ENCODE measurements at places on chromosomes 13 and 19.

- no peak for DNase-seq
Observed at GRCh38 chr13:26480246-26480855, 77.1 kb upstream of the WASF3 start.

GRCh38 chr19:48728911-48729664, 9.6 kb upstream of the MAMSTR start:
- DNase-seq: no peak

GRCh38 chr13:41403983-41404382, 53.4 kb upstream of the RGCC start:
- no peak for DNase-seq

GRCh38 chr13:74103970-74104555, 30.1 kb downstream of the KLF12 start:
- DNase-seq: no peak

- DNase-seq: no peak
Observed at GRCh38 chr13:58018865-58019264, 387.3 kb downstream of the PCDH17 start.

GRCh38 chr19:3154957-3155736, 19.3 kb downstream of the GNA15 start:
- peak; percentile 38 for DNase-seq

GRCh38 chr13:109684084-109684823, 102.1 kb downstream of the IRS2 start:
- no peak for DNase-seq

GRCh38 chr19:6204866-6205723, 69.6 kb downstream of the ACSBG2 start:
- no peak for DNase-seq

DNA sequence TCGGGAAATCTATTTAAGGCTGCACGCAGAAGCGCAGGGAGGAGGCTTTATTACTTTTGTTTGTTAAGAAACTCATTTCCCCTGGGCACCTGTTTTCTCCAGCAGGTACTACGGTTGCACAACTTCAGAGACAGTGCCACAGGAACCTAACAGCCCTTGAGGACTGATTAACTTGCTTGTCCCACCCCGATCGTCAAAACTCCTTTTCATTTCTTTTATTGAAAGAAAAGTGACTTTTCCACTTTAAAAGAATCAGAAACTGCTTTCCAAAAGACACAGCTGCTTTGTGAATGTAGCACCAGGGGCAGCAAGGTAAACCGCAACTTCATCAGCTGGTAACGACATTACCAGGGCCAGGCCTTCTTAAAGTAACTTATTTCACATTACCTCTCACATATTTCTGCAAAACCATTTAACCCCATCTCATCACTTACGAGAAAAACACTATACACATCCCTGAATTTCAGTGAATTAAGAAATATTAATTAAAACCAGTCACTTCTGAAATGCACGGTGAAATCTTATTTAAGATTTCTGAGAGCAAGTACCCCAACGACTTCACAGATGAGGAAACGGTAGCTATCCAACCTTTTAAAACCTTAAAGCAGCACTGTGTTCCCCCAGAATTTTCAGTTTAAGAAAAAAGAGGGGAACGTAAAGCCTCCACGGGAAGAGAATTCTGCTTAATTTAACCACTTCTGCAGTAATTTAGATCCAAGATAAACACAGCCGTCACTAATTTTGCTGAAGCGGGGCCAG, 1.4 kb downstream of the ANKRD10 start:
- DNase-seq: no peak

DNA sequence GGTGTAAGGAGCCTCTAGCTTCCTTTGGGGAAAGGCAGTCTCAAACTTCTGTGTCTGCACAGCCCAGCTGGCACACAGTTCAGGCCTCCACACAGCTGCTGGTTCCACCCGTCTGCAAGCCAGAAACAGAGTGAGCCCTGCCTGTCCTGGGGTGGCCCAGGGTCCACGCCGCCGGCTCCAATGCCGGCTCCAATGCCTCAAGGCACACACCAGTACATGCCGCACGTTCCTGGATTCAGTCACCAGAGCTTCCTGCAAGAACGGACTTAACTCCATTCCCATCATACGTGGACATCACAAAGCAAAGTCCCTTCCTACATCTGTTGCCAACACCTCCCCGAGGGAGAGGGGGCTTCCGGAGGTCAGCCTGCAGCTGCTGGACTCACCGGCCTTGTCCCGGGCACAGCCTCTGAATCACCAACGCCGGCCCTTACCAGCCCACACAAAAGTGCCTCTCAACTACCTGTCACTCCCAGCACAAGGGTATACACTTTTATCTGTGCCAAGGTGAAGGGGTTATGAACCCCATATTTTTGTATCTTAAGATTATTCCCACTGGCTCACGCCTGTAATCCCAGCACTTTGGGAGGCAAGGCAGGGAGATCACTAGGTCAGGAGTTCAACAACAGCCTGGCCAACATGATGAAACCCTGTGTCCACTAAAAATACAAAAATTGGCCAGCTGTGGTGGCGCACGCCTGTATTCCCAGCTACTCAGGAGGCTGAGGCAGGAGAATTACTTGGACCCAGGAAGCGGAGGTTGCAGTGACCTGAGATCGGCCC, 8.5 kb downstream of the SH3GL1 start:
- no peak for DNase-seq

GRCh38 chr13:112443995-112444311, 67.8 kb downstream of the SPACA7 start:
- DNase-seq: peak; percentile 12

GRCh38 chr13:114079601-114080536, 52.6 kb downstream of the RASA3 start:
- DNase-seq: no peak

DNA sequence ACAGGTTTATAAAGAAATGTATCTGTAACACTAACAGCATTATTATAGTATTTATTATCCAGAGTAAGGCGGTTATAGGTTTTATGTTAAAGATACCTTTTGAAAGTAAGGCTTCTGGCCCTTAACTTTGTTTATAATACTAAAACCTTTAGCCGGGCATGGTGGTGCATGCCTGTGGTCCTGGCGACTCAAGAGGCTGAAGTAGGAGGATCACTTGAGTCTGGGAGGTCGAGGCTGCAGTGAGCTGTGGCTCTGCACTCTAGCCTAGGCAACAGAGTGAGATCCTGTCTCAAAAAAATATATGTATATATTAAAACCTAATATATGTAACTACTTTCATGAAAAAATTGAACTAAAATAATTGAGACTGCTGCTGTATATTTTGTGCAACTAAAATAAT, 98.7 kb upstream of the KLF5 start:
- DNase-seq: no peak

DNA sequence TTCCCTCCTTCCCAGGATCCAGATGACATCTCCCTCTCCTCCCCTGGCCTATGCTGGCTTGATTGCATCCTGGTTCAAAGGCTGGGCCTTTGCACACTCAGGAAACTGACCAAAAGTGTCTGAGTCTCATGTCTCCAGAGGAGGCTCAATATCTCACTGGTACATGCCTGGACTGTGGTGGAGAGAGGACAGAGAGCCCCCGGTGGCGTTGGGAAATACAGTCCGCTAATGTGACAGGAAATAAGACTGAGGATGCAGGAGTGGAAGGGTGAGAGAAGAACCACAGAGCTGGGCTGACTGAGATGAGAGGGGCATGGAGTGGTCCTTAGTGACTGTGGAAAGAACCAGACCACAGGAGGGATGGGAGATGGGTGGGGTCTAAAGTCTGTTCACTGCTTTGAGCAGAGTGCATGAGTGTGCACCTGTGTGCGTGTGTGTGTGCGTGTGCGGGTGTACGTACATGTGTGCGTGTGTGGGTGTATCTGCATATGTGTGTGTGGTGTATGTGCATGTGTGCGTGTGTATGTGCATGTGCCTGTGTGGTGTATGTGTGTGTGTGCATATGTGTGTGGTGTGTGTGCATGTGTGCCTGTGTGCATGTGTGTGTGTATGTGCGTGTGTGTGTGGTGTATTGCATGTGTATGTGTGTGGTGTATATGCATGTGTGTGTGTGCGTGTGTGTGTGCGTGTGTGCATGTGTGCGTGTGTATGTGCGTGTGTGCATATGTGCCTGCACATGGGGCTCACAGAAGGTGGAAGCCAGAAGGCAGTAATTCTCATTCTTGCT, 1.9 kb downstream of the SIGLEC5 start:
- no peak for DNase-seq

- no peak for DNase-seq
Observed at GRCh38 chr19:709965-710571, 1.3 kb downstream of the PALM start.

DNA sequence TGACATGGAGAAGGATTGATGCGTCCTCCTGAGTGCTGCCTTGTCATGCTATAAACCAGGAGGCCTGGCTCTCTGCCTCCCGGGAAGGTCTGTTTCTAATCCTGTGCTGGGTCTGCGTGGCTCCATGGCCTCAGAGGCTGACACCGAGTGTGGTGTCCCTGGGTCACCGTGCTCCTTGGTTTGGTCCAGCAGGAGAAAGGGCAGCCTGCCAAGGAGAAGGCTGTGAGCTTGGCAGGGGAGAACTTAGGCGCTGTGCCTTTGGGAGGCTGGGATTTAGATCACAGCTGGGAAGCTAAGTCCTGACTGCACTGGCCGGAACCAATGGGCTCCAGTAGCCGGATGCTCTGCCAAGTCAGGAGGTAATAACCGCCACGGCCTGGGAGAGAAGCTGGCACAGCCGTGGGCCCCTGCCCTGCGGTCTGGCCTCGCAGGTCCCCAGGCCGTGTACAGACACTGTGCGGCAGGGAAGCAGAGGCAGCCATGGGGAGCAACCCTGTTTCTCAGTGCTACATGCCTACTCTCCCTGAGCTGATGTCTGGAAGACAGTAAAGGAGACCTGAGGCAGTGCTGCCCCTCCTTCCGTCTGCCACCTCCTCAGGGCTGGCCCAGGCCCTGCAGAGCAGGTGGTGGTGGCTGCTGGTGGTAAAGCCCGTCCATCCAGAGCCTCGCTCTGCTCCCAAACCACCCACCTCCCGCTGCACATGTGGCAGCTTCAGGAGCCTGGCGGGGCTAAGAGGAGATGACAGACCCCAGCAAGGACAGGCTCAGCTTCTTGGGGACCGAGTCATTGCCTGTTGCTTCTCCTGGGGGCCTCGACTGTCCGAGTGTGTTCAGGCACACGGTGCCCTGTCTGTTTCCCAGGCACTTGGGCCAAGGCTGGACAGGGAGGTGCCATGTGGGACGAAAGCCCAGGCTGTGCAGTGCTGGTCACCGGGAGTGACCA, 44.9 kb downstream of the C13orf46 start:
- no peak for DNase-seq

- DNase-seq: no peak
Observed at GRCh38 chr19:58328999-58329398, 2.2 kb downstream of the ZSCAN22 start.

DNA sequence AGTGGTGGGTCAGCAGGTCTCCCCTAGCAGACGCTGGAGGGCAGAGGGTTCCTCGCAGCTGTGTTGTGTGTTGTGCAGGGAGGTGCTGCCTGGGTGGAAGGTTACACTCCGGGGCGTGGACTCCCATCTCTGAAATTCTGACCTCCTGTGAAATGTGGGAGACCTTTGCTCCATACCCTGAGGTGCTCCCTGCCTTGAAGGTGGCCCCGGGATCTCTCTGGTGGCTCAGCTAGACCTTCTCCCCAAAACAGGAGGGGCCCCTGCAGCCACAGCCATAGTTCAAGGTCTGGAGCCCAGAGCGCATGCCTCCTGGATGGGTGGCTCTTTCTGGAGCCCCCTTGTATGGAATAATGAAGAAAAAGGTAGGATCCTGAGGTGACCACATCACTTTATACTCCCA, 70.2 kb downstream of the SOX1 start:
- no peak for DNase-seq

DNA sequence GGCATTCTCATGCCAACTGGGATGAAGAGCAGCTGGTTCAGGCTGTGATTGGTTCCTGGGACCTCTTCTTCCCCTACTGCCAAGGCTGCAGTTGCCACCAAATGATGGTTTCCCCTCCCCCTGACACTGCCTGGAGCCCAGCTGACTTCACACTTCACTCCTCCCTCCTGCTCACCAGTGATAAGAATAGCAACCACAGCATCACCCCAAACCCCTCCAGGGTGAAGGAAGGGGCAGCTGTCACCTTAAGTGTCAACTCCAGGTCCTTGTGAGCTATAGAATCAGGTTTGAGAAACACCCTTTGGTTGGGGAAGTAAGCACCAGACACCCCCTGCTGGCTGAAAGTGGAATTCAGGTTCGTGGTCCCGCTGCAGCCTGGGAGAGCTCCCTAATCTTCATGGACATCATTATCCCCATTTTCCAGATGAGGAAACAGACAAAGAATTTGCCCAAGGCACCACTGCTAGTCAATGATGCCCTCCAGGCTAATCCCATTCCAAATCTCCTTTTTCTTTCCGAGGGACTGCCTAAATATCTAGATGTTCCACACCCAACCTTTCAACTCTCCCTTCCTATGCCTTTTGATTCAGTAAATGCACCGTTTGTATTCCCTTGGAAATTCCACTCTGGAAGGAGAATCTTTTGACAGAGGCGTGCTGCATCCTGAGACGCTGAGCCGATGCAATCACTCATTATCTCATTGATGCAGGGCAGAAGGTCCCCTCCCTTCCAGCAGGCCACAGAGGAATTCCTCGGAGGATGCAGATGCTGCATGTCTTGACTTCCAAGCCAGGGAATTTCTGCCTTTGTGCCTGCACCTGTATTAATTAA, 50.6 kb upstream of the UQCRFS1 start:
- DNase-seq: no peak

DNA sequence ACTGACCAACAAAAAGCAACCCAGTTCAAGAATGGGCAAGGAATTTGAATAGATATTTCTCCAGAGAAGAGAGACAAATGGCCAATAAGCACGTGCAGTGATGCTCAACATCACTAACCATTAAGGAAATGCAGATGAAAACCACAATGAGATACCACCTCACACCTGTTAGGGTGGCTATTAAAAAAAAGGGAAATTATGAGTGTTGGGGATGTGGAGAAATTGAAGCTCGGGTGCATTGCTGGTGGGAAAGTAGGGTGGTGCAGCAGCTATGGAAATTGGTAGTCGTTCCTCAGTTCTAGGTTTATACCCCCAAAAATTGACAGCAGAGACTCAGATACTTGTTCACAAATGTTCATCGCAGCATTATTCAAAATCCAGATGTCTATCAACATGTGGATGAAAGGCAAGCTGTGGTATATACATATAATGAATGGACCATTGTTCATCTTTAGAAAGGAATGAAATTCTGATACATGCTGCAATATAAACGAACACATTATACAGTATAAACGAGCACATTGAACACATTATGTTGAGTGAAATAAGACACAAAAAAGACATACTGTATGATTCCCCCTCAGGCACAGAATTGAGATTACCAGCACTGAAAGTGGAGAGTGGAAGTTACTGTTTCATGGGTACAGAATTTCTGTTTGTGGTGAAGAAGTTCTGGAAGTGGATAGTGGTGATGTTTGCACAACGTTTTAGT, 927 bp downstream of the CHAMP1 start:
- no peak for DNase-seq

- DNase-seq: no peak
Observed at GRCh38 chr13:111526922-111527321, 206.5 kb downstream of the TEX29 start.

DNA sequence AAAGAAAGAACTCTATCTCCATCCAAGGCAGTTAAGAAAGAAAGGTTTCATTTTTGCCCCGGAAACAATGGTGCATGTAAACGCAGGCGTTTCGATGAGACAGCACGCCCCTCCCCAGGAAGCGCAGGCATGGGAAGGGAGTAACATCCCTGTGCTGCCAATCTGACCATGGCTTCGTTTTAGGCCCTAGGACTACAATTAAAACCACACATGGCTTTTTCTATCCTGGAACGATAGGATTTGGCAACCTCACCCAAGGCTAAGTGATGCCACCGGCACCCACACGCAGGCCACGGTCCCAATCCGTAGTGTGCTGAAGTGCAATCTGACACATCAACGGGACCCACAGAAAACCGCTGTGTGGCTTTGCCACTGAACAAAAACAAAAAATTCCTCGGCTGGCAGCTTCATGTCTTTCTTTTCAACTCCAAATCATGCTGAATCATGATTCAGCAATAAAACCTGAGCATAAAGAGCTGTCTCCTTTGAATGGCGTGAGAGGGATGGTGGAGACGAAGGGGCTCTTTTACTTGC, 24.2 kb downstream of the RANBP3 start:
- DNase-seq: no peak
